Mesothelial cell of epicardium (in vitro differentiated cells): ENCODE measurements at places on chromosomes 5 and 9.

DNA sequence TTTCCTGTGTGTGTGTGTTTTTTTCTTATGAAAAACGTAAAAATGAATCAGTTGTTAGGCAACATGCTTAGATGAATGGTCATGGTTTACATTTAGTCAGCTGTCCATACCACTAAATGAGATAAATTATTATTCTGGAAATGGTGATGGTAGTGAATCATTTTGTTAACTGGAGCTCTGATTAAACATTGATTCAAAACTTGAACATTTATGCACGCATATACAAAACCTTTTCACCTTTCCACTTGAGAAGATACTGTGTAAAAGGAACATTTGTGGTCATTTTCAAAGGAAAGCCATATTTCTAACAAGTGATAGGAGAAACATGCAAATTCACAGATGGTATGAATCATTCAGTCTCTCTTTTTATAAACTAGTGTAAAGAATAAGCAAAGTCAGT, 162.0 kb downstream of the SLC25A46 start:
- no peak overlapping the region for H3K4me3 ChIP-seq
- DNase-seq: no peak
- no peak overlapping the region for H3K27ac ChIP-seq
- H3K4me1 ChIP-seq: peaks cover 3% of the 10 kb centered on the region

GRCh38 chr9:108158236-108158995, 668.8 kb upstream of the KLF4 start:
- DNase-seq: no peak
- H3K27ac ChIP-seq: no peak overlapping the region
- H3K4me3 ChIP-seq: no peak overlapping the region
- H3K4me1 ChIP-seq: no peaks in the 10 kb centered on the region
- H3K36me3 ChIP-seq: no peaks in the 10 kb centered on the region

DNA sequence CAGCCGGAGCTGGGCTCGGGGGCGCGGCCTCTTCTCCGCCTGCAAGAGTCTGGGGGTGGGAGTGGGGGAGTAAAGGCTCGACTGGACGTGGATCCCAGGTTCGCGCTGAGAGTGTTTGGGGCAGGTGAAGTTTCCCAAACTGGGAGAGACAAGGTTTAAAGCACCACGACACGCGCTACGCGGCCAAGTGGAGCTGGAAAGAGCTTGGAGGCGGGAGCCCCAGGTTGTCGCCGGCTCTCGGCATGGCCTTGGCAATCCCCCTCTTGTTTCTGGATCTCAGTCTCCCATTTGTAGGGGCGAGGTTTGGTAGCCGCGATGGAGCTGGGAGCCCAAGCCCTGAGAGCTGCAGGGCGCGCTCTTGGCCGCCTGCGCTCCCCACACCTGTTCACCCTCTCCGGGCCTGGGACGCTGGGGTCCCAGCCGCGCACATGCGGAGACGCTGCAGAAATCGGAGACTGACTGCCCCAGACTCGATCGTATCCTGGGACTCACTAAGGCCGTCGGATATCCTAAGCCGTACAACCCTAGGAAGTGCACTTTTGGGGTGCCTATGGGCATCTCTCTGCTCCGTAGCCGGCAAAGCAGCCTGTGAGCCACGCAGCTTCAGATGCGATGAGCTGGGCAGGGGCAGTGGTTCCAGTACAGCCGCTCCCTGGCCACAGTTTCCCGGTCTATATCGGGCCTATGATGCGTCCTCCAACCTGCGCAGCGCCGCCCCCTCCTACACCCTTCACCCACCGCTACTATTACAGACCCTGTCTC, 937 bp downstream of the TMOD1 start:
- H3K4me1 ChIP-seq: peaks cover 15% of the 10 kb centered on the region
- H3K27ac ChIP-seq: no peak overlapping the region
- H3K4me3 ChIP-seq: peak overlapping the region; percentile 67

DNA sequence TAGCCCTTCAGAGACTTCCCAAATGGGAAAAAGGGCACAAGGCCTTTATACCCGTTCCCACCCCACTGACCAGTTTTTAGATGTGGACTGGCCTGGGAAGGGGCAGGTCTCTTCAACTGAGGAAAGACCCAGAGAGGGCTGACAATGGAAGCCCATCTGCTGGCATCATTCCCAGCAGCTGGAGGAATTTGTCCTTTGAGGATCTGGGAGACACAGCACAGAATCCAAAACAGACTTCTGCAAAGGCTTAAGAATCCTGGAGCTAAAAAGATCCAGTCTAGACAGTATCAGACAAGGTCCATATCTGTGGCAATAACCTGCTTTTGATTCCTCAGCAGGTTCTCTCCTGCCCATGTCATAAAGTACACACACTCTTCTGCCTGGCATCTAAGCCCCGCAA, 329.2 kb downstream of the TMEM167A start:
- H3K36me3 ChIP-seq: no peaks in the 10 kb centered on the region
- peaks cover 26% of the 10 kb centered on the region for H3K4me1 ChIP-seq
- no peaks in the 10 kb centered on the region for H3K27me3 ChIP-seq
- no peak for DNase-seq
- peak overlapping the region; percentile 72 for H3K27ac ChIP-seq

DNA sequence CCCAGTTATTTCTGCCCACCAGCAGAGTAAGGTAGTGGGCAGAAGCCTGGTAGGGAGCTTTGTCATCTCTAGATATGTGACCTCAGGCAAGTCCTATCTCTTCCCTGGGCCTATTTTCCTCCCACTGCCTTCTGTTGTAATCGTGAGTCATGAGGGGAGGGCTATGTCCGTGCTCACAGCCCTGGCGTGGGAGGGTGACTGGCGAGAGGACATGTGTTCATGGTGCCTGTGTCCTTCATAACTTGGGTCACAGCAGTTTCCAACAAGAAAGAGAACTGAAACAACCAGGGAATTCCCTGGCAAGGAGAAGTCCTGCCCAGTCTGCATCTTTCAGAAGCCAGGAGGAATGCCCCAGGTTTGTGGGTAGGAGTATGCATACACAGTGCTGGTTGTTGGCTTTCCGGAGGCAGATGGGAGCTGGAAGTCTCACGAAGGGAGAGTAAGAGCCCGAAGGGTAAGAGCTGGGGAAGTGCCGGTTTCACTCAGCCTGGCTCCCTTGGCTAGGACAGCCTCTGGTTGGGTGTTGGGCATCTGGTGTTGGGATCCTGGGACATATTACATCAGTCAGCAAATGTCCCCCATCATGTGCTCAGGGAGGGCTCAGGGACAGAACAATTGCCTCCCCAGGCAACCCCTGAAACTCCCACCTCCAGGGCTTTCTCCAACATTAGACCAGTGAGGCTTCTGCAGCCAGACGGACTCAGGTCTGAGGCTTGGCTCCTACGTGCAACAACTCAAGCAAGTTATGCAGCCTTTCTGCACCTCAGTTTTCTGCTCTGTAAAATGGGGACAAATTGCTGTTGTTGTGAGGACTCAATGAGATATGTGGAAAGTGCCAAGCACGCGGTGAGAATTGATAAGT, 4.3 kb upstream of the TIFAB start:
- H3K36me3 ChIP-seq: no peaks in the 10 kb centered on the region
- H3K27ac ChIP-seq: no peak overlapping the region
- no peak for DNase-seq
- H3K4me3 ChIP-seq: no peak overlapping the region

- H3K36me3 ChIP-seq: no peaks in the 10 kb centered on the region
- H3K4me1 ChIP-seq: no peaks in the 10 kb centered on the region
- no peak overlapping the region for H3K4me3 ChIP-seq
- H3K27me3 ChIP-seq: peaks cover 1% of the 10 kb centered on the region
Observed at GRCh38 chr9:7210854-7211637, 453.3 kb downstream of the KDM4C start.
